CD4-positive, alpha-beta T cell treated with Interleukin-4 for 1 hour (primary cell): ENCODE measurements at places on chromosomes 1 and 21.

GRCh38 chr1:15992582-15993500 lies 11.2 kb upstream of the SRARP start:
- no peak for DNase-seq

- no peak for DNase-seq
These were observed 36.7 kb downstream of the MEF2D start for GRCh38 chr1:156463874-156464273.

GRCh38 chr1:3242408-3243260 lies 173.6 kb downstream of the PRDM16 start:
- DNase-seq, result no peak

DNA sequence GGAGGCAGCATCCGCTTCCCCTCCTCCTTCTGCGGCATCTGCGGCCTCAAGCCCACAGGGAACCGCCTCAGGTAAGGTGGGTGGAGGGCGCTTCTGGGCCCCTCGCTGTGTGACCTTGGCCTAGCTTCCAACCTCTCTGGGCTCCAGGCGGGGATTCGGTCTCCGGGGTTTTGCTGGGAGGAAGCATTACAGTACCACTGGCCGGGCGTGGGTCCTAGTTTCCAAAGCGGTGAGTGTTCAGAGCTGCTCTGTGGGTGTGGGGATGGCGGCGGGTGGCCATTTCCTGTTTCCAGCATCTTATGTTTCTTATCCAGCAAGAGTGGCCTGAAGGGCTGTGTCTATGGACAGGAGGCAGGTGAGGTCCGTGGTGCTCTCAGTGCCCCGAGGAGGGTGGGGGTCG lies 11.6 kb downstream of the FAAH start:
- no peak for DNase-seq

DNA sequence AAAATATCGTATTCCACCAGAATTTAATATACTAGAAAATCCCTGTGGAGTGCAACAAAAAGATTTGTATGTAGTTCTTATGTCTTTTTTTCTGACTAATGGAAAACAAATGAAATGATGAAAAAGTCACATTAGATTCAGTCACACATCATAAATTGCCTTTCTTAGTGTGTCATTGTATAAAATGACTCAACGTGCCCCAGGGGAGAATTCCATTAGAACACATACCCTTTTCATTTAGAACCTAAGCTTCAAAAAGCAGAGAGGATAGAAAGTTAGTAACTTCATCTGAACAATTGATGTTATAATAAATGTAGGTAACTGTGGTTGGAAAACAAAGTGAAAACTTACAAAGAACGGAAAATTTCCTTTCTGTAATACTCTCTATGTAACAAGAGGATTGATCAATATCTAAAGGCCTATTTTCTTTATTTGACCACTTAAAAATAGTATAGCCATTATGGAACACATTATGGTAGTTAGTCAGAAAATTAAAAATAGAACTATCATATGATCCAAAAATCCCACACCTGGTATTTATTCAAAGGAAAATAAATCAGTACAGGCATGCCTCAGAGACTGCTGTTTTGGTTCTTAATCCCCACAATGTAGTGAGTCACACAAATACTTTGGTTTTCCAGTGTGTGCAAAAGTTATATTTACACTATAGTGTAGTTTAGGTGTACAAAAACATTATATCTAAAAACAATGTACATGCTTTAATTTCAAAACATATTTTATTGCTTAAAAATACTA lies 1016.1 kb downstream of the KCNT2 start:
- no peak for DNase-seq

DNA sequence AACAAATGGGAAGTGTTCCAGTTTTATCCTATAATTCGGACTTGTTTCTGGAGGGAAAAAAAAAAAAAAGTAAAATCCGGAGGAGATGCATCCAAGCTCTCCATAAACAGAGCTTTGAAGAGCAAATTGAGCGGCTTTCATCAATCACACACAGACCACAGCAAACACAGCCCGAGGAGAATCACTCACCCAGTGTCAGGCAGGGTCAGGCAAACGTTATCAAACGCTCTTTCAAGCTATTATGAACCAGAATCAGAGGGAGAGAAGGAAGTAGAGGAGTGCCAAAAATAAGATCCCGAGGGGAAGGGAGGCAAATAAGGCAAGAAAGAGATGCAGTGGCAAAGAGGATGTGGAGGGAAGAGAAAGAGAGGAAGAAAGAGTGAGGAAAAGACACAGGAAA lies 188.3 kb upstream of the CAMK1G start:
- no peak for DNase-seq

DNA sequence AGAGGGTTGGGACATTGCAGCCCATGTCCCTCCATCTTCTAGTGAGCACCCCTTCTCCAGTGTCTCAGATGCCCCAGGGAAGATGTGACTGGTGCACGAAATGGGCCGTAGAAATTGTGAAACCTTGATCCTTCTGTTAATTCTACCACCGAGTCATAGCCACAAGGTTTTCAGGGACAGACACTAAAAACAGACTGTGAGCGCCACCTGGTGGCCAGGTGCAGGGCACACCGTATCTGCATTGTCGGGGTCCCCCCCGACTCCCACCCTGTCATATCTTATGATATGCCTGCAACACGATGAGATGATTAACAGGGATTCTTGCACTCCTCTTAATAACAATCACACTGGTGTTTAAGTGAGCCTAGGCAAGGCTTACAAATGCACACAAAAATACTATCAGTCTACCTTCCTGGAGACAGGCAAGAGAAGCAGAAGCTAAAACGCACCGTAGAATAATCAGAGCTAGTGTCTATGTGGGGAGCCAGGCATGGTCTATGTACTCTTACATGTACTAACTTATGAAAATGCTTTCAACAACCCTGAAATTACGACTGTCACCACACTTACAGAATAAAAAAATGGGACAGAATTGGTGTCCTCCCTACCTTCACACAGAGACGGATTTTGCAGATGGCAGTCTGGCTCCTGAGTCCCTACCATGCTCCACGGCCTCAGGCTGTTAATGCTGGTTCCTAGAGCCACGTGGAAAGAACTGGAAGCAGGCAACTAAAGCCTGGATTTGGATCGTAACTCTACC lies 57.9 kb downstream of the FHAD1 start:
- DNase-seq, result peak; percentile 41

DNA sequence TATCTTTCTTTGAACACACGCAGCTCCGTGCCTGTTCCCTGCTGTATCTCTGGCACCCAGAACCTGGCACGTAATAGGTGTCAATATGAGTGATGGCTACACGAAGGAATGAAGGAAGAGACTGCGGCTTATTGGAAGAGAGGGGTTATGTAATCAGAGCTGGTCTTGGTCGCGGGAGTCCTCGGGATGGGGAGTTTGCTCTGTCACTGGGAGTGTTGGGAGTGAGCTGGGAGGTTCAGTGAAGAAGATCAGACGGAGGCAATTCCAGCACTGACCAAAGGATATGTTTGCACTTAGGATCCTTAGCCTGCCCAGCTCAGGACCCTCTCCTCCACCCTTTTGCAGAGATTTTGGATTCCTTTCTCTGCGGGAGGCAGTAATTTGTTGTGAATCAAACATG lies 709.1 kb downstream of the PTPRU start:
- DNase-seq, result no peak

- DNase-seq, result no peak
These were observed 9.5 kb downstream of the CD84 start for GRCh38 chr1:160569806-160570205.

DNA sequence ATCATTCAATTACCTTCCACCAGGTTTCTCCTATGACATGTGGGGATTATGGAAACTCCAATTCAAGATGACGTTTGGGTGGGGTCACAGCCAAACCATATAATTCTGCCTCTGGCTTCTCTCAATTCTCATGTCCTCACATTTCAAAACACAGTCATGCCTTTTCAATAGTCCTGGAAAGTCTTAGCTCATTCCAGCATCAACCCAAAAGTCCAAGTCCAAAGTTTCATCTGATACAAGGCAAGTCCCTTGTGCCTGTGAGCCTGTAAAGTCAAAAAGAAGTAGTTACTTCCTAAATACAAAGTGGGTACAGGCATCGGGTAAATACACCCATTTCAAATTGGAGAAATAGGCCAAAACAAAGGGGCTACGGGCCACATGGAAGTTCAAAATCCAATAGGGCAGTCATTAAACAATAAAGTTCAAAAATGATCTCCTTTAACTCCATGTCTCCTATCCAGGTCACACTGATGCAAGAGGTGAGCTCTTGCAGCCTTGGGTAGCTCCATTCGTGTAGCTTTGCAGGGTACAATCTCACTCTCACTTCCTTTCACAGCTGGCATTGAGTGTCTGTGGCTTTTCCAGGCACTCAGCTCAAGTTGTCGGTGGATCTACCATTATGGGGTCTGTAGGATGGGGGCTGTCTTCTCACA lies 112.9 kb downstream of the FCRL5 start:
- no peak for DNase-seq

DNA sequence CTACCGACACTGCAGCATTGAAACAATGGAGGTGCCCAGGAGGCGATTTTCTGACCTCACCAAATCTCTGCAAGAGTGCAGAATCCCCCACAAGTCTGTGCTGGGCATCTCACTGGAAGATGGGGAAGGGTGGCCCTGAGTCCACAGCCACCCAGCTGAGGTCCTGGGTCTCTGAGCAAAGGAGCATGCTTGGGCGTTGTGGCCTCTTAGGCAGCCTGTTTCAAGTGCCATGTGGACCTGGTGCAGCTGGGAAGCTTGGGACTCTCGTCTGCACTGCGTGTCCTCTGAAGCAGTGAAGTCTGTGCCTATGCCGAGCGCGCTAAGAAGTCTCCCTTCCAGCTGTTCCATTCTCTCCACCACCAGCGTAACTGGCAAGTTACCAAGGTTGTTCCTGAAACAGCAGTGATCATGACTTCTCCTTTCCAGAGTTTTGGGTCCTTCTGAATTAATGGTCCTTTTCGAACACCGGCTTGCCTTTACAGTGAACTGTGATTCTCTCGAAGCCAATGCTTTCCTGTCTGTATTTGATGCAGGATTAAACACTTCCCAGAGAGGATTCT lies 5.0 kb upstream of the PLA2G2C start:
- no peak for DNase-seq

DNA sequence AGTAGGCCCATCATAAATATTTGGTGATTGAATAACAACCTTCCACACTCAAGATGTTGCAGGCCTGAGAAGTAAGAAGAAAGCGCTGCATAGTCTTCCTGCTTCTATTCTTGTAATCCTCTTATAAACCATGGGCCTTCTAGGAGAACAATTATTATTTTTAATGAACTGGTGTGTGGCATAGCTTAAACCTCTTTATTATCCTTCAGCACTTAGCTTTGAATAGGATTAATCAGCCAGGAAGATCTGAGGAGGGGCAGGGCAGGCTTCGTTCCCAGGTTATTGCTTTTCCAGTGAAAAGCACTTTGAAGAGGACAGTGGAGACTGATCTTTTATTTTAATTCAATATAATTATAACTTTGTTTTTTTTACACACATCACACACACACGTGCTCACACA lies 42.3 kb downstream of the KIF26B start:
- no peak for DNase-seq

DNA sequence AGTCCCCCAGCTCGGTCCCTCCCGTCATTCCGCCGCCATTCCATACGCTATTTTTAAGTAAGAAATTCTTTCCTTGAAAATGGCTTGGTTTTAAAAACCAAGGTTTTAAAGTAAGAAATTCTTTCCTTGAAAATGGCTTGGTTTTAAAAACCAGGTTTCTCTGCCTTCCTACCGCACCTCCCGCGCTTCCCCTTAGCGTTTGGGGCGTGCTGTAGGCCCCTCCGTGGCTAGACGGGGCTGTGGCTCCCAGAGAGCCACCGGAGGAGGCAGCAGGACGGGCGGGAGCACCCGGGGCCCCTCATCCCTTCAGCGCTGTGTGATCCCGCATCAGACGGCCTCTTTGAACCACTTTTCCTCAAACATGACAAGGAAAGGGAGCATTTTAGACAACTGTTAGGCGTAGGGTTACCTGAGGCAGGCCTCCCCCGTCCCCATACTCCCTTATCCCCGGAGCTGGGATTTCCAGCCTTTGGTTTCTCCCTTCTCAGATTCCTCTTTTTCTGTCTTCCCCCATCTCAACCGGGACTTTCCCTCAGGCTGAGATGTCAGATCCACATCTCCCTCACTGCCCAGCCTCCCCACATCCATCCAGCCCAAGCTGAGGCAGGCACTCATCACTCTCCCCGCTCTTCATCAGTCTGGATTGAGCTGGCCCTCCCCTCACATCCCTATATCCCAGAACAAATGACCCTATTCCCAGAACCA lies 541 bp upstream of the CD58 start:
- DNase-seq, result peak; percentile 35

GRCh38 chr1:219489636-219490035 lies 123.3 kb downstream of the ZC3H11B start:
- no peak for DNase-seq

DNA sequence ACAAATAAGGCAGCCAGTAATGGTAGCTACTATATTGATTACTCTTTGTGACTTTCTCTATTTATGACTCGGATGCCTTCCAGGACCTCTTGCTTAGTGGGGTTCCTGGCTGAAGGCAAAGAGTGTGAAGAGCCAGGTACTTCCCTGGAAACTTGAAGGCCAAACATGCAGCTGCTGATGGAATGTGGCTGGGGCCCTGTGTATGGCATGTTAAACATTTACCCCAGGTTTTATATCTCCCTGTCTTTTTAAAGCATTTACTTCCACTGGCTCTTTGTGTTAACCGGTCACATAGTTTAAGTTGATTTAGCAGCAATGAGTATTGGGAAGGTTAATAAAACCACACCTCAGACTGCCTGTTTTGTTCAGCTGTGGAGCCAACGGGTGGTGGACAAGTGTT lies 45.7 kb upstream of the PAXBP1 start:
- DNase-seq, result no peak

DNA sequence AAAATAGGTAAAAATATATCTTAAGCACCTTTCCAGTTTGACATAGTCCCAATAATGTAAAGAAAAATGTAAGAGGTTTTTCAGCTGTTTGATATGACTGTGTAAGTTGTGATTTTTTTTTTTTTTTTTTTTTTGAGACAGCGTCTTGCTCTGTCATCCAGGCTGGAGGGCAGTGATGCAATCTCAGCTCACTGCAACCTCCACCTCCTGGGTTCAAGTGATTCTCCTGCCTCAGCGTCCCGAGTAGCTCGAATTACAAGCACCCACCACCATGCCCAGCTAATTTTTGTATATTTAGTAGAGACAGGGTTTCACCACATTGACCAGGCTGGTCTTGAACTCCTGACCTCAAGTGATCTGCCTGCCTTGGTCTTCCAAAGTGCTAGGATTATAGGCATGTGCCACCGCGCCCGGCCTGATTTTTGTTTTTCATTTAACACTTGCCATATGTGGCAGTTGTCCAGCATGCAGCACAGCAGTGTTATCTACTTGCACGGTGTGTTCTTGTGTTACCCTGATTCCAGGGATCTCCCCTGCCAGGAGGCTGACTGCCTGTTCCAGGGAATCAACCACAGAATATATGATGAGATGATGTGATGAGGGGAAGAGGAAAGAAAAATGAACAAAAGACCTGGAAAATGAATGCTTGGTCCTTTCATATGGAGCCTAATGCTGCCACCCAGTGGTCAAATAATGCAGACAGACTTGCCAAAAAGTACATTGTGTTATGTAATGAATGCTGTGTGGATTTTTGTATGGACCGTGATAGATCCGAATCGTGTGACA lies 79.0 kb downstream of the RAVER2 start:
- peak; percentile 77 for DNase-seq

- no peak for DNase-seq
These were observed 18.8 kb upstream of the PWP2 start for GRCh38 chr21:44088401-44088780.

- DNase-seq, result no peak
These were observed 144.2 kb upstream of the SOD1 start for GRCh38 chr21:31515253-31515652.

GRCh38 chr1:12594966-12595756 lies 22.8 kb downstream of the DHRS3 start:
- peak; percentile 28 for DNase-seq

- no peak for DNase-seq
These were observed 11.6 kb downstream of the PABPC4 start for GRCh38 chr1:39564941-39565340.
